Activated CD4-positive, alpha-beta T cell treated with anti-CD3 and anti-CD28 coated beads, Interleukin-2, amount 50 U/mL, for 1 hour (primary cell): ENCODE measurements at places on chromosomes 2 and 18.

GRCh38 chr18:79962311-79962710, 2.1 kb upstream of the HSBP1L1 start:
- no peak for DNase-seq

- no peak for DNase-seq
Measured at GRCh38 chr18:74921057-74921820, 287.7 kb downstream of the PTGR3 start.

DNA sequence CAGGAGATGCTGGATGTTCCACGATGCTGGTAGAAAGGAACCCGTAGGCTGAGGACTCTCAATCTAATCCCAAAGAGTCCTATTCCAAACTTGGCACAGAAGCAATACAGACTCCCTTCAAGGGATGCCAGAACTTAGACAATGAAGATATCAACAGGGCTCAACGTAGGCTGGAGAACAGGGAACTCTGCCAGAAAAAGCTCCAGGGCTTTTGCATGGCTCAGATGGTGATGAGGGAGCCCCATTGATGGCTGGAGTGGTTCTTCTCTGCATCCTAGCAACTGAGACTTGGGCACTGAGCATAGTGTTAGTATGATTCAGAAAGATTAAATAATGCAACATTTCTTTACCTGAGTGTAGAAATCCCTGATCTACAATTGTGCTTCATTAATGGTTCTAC, 117.2 kb upstream of the NCK2 start:
- DNase-seq: no peak

DNA sequence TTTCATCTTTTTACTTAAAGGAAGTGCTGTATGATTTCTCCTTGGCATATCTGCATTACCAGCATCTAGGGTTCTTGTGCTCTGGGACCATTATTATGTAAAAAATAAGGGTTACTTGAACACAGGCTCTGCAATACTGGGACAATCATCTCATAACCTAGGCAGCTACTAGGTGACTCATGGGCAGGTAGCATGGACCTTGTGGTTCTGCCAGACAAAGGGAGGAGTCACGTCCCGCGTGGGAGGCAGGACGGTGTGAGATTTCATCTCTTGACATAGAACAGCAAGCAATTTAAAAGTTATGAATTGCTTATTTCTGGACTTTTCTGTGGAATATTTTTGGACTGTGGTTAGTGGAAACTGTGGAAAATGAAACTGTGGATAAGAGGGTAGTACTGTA, 34.1 kb downstream of the ASAP2 start:
- DNase-seq: no peak

DNA sequence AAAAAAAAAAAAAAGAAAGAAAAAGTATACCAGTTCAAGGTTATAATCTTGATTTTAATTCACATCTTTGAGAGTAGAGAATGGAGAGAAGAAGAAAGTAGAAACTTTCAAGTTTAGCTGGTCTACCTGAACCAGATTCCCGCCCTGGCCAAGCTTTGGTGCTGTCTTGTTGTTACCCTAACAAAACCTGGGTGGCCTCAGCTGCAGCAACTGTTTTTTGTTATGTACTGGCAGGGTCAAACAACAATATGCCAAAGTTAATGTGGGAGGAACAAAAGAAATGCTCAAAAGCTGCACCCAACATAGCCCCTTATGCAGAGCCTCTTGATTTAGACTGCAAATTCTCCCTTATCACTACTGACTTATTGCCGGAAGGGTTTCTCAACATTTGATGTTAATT, 165.3 kb upstream of the TFPI start:
- DNase-seq: no peak

DNA sequence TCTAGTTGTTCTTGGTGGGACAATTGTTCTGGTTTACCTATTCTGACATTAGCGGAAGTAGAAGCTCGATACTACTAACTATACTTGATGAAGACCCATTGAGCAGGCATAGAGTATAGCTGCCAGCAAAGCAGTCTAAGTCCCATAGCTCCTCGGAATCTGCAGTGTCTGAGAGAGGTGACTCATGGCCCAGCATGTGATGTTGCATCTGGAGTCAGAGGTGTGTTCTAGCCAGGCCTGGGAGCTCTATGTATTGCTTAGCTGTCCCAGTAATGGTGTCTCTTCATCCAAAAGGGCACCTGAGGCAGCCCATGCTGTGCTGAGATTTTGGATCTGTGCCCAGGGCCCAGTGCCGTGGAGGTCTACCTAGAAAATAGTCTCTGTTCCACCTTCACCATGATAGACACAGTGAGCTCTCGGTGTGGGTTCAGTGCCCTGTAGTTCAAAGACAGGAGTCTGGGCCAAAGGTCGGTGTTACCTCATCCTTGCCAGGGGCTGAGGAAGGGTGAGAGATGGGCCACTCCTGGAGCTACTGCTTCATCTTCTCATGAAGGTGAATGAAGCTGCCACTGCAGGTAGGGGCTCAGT, 47.3 kb downstream of the MEX3C start:
- DNase-seq: no peak

DNA sequence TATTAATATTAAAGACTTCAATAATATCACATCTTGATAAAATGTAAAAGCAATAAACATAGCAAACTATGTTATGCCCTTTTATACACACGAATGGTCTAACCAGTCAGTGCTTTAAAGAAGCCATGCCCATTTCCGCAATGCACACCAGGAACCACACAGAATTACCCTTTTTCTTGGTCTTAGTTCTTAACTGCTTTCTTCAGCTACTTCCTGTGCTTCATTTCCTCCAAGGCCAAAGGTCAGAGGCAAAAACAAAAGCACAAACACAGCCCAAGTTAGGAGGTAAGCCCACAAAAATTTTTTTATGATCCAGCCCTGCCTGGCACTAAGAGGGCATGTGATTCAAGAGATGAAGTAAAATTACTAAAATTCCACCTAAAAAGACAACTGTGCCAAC, 267.2 kb downstream of the FBXO15 start:
- no peak for DNase-seq

GRCh38 chr2:36385603-36386002, 30.0 kb downstream of the CRIM1 start:
- DNase-seq: no peak

DNA sequence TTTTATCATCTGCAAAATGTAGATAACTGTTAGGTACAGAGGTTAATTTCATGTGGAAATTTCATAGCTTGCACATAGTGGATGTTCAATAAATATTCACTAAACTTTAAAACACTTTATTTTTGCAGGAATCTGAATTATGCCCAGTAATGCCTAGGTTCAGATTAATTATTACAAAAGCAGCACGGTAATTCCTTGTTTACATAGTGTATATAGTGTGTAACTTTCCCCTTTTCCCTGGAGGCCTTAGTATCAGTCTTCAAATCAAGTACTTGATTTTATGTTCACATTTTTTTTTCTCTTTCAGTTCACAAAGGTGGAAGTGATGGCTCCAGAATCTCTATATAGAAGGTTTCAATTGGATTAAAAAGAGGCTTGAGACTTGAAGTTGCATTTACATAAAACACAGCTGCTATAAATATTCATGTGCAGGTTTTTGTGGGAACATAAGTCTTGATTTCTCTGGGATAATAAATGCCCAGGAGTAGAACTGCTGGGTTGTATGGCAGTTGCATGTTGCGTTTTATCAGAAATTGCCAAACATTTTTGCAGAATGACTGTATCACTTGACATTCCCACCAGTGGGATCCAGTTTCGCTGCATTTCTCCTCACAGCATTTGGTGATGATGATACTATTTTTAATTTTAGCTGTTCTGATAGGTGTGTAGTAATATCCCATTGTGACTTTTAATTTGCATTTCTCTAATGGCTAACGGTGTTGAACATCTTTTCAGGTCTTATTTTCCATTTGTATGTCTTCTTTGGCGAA, 27.6 kb upstream of the LGALSL start:
- no peak for DNase-seq

- no peak for DNase-seq
Measured at GRCh38 chr2:67463810-67464209, 66.7 kb downstream of the ETAA1 start.

DNA sequence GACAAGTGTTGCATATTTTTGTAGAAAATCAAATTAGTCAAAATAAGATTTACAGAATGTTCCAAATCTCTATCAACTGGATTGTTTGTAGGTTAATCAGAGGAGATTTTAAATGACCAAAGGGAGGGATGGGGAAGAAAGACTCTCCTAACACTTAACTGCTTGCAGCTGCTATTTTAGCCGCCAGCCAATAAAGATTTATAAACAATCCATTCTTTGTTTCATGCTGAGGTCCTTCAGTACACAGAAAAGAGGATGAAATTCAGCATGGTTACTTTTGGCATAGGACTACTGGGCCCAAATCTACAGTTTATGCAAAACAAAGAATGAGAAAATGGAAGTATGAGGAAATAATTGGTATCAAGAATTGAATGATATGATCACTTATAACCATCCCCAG, 86.4 kb upstream of the FN1 start:
- DNase-seq: no peak

GRCh38 chr2:171158790-171159371, 1.8 kb downstream of the TLK1 start:
- DNase-seq: no peak

- DNase-seq: no peak
Measured at GRCh38 chr2:169034256-169034655, 3.1 kb upstream of the ABCB11 start.

- DNase-seq: no peak
Measured at GRCh38 chr2:191907545-191907944, 60.7 kb upstream of the CAVIN2 start.

DNA sequence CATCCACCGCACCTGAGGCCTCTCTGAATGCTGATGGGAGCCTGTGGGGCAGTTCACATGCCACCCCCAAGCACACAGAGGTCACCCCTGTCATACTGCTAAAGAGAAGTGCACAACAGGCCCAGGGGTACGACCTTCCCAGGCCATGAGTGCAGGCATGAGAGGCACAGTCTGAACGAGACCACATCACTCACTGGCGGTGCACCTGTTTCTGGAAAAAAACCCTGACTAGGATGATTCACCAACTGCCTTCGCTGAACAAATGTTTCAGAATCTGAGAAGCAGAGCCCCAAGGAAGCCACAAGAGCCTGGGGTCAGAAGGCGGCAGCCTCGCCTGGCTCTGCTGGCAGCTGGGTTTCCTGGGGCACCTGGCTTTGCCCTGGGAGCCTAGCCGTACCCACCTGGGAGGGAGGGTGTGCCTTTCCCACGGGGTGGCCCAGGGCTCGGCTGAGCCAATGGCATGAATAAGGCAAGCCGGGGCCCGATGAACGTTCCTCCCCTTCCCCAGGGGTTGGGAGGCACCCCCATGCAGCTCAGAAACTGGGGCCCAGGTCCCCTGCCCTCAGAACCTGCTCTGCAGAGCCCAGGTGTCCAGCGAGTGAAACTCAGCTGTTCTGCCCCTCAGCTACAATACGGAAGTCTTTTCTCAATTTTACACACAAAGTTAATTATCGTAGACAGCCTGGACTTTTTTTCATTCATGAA, 73.8 kb downstream of the HDAC4 start:
- DNase-seq: peak; percentile 72

GRCh38 chr2:160489111-160489510, 4.5 kb downstream of the RBMS1 start:
- no peak for DNase-seq

DNA sequence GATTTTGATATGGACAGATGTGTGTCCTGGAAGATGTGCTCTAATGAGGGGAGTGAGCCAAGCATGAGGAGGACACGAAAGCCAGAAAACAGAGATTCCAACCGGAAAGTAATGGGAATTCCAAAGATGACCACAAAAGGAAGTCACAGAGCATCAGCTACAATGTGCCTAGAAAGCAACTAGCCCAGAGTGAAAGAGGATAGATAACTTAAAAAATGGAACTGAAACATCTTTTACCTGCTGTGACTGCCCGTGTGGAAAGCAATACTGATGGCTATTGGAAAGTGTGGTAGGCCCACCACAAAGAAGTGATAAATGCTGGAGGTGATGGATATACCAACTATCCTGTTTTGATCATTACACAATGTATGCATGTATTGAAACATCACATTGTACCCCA, 21.6 kb downstream of the DNMT3A start:
- no peak for DNase-seq

- DNase-seq: no peak
Measured at GRCh38 chr2:174248998-174249592, 763 bp upstream of the OLA1 start.

- DNase-seq: no peak
Measured at GRCh38 chr2:74391209-74391579, 11.1 kb upstream of the DCTN1 start.

DNA sequence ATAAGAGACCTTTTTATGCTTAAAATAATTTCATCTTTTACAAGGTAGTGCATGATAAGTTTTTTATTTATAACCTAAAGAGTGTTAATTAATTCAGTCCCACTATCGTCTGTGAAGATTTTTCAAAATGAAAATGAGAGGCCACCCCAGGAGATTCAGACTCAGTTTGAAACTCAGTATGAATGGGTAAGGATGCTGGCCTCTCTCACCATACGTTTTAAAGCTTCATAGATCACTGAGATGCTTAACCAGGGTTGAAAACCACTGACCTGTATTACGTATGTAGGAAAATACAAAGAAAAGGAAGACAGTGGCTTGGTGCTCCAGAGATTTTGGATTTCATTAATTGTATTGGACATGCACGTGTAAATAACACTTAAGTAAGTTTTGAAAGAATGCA, 278.7 kb downstream of the FSIP2 start:
- no peak for DNase-seq

DNA sequence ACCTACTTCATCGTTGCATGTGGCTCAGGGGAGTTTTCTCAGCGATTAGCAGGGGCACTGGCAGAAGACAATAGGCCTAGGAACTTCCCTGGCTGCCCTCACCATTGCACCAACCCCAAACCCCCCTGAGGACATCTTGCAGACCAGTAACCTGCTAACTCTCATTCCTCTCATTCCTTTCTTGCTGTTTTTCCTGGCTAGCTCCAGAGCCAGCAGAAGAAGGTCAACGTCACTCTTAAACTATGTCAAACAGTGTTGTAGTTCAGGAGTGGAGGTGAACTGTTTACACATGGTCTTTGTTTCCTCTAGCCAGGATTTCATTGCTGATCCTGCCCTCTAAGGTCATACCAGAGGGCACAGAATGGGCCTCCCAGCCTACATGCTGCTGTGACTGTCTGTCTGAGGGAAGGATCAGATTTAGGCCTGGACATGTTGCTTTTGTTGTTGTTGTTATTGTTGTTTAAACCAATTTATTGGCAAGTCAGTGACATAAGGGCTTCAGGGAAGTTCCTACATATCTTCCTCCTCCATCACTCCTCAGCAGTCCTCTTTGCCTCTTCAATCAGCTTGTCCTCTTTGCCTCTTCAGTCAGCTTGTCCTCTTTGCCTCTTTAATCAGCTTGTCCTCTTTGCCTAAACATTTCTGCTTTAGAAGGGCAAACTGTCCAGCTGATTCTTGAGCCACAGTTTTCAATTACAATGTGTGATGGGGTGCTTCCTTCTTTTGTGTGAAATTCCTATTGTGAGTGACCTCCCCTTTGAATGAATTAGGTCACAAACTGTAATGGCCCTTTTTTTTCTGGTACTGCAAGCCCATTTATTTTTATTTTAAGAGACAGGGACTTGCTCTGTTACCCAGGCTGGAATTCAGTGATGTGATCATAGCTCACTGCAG, 471.9 kb upstream of the TNP1 start:
- DNase-seq: no peak

GRCh38 chr2:10258326-10258725, 44.4 kb upstream of the HPCAL1 start:
- no peak for DNase-seq
